ENCODE measurements at places on chromosomes 1 and 21. TPM values are rescaled to one million over a fixed set of nuclear protein-coding genes. Genes with fewer than 3 reads are reported as not detected.
A peak's percentile ranks its signal among the peaks of the same experiment; 100 is the strongest.

OR2L5 gene
- total RNA-seq, result not detected

LCE2B gene
- total RNA-seq, result not detected

SPRR5 gene
- total RNA-seq, result not detected

DNA sequence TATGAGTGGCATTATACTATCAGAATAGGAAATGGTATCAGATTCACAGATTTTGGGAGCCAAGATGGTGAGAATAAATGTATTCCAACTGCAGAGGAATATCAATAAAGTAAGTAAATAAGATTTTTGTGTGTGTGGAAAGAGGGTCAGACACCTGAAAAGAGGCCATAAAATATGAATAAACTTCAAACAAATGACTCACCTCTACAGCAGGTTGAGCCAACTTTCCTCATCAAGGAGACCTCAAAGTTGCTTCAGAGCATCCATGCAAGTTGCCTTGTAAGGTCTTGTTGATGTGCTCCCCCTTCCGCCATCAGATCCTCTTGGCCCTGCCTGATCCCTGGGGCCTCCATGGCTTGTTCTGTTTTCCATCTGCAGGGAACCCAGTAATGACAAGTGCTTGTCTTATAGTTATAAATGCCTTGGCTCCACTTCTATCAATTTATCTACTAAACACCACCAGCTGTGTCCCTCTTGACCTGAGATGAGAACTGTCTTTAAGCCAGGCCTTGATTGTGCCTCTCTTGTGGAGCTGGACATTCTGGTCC, 775.6 kb downstream of the LTN1 start:
- H3K27ac ChIP-seq, result no peak overlapping the region
- H3K4me3 ChIP-seq, result no peak overlapping the region
- no peaks in the 10 kb centered on the region for H3K4me1 ChIP-seq
- no peak for DNase-seq
- no peaks in the 10 kb centered on the region for H3K27me3 ChIP-seq
- no peaks in the 10 kb centered on the region for H3K36me3 ChIP-seq

GJA5 gene
- total RNA-seq, result 44.5 TPM

- DNase-seq, result no peak
- peak overlapping the region; percentile 3 for H3K27ac ChIP-seq
- H3K36me3 ChIP-seq, result no peaks in the 10 kb centered on the region
- peak overlapping the region; percentile 36 for H3K4me3 ChIP-seq
- no peaks in the 10 kb centered on the region for H3K27me3 ChIP-seq
- peaks cover 17% of the 10 kb centered on the region for H3K4me1 ChIP-seq
These were observed 377 bp downstream of the SAMD13 start for GRCh38 chr1:84301785-84302385.

GRCh38 chr1:95371666-95372282, 137.8 kb downstream of the RWDD3 start:
- H3K4me1 ChIP-seq, result no peaks in the 10 kb centered on the region
- H3K4me3 ChIP-seq, result no peak overlapping the region
- DNase-seq, result no peak
- no peak overlapping the region for H3K27ac ChIP-seq

RSPO1 gene
- 4.3 TPM for total RNA-seq

HRNR gene
- not detected for total RNA-seq

DNA sequence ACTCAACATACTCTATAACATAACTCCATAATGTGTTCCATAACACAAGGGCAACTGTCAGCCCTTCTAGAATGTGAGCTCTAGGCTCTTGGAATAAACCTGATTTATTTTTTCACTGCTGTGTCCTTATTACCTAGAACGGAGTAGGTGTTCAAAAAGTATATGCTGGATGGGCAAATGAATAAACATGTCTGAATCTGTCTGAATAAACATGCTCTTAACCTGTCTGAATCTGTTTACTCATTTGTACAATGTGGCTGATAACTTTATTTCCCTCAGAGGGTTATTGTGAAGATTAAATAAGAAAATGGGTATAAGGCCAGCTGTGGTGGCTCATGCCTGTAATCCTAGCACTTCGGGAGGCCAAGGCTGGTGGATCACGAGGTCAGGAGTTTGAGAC, 42.3 kb downstream of the AZIN2 start:
- no peaks in the 10 kb centered on the region for H3K36me3 ChIP-seq
- H3K4me1 ChIP-seq, result peaks cover 19% of the 10 kb centered on the region
- no peak overlapping the region for H3K27ac ChIP-seq
- no peaks in the 10 kb centered on the region for H3K27me3 ChIP-seq

DNA sequence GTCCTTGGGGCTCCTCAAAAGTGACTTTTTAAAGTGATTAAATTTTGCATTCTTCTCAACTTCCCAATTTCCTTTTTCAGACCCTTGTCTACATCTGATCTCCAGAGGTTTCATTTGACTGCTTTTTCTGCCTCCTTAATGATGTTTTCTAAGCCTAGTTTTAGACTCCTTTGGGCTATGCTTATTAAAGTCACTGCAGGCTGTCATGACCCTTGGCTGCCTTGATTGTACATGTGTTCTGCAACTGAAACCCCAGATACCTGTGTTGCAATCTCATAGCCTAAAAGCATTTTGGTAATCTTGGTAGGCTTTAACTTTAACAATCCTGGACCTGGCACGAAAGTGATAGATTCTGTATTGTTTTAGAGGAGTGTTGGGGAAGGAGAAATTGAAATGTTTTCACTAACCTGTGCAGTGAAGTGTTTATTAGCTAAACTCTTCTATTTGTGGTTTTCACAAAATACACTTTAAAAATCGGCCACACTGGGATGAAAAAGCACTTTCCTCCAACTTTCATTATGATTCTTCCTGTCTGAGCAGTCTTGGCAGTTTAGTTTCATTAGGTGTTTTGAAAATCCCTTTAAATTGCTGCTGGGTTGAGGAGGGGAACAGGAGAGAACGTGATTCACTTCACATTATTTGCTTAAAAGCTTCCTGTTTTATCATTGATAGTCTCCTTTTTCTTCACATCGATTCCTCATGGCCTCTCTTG, 4.9 kb downstream of the MACO1 start:
- H3K4me1 ChIP-seq, result peaks cover 50% of the 10 kb centered on the region
- H3K27ac ChIP-seq, result peak overlapping the region; percentile 7
- H3K4me3 ChIP-seq, result peak overlapping the region; percentile 7
- no peaks in the 10 kb centered on the region for H3K27me3 ChIP-seq

DNA sequence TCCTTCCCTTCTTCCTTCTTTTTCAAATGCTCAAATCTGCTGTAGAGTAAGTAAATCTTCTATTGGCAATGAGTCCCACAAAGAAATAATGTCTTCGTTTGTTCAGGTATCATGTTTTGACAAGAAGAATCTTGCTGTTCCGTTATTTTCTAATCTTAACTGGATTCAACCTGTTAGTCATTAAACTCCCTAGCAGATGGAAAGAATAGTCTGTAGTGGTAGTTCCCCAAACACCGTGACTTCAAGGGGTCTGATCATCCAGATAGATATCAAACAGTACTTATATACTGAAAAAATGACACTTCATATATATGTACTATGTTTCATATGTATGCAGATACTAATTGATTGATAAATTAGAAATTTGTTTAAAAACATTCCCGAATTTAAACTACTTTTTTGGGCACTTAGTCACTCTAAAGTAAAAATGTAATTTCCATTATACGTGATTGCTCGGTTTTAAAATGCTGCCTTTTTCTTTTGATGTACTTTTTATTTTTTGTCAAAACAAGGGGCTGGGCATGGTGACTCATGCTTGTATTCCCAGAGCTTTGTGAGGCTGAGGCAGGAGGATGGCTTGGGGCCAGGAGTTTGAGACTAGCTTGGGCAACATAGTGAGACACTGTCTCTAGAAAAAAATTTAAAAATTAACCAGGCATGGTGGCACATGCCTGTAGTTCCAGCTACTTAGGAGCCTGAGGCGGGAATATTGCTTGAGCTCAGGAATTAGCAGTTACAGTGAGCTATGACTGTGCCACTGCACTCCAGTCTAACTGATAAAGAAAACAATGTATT, 335.7 kb upstream of the SNX7 start:
- no peak for DNase-seq
- H3K4me3 ChIP-seq, result no peak overlapping the region
- no peaks in the 10 kb centered on the region for H3K27me3 ChIP-seq
- H3K27ac ChIP-seq, result no peak overlapping the region
- no peaks in the 10 kb centered on the region for H3K36me3 ChIP-seq
- peaks cover 30% of the 10 kb centered on the region for H3K4me1 ChIP-seq

PLA2G2A gene
- 181 TPM for total RNA-seq

- H3K36me3 ChIP-seq, result no peaks in the 10 kb centered on the region
- DNase-seq, result peak; percentile 79
- H3K4me3 ChIP-seq, result peak overlapping the region; percentile 80
- H3K27ac ChIP-seq, result peak overlapping the region; percentile 94
- H3K27me3 ChIP-seq, result no peaks in the 10 kb centered on the region
These were observed 1.4 kb downstream of the NUCKS1 start for GRCh38 chr1:205748403-205749233.

DYNLT5 gene
- total RNA-seq, result 5.9 TPM

GABPB2 gene
- total RNA-seq, result 14.1 TPM

- H3K27ac ChIP-seq, result no peak overlapping the region
- H3K36me3 ChIP-seq, result no peaks in the 10 kb centered on the region
- H3K27me3 ChIP-seq, result peaks cover 24% of the 10 kb centered on the region
- H3K4me3 ChIP-seq, result no peak overlapping the region
- DNase-seq, result no peak
These were observed 31.6 kb upstream of the PADI6 start for GRCh38 chr1:17340358-17340757.

YOD1 gene
- total RNA-seq, result 7.9 TPM

DNA sequence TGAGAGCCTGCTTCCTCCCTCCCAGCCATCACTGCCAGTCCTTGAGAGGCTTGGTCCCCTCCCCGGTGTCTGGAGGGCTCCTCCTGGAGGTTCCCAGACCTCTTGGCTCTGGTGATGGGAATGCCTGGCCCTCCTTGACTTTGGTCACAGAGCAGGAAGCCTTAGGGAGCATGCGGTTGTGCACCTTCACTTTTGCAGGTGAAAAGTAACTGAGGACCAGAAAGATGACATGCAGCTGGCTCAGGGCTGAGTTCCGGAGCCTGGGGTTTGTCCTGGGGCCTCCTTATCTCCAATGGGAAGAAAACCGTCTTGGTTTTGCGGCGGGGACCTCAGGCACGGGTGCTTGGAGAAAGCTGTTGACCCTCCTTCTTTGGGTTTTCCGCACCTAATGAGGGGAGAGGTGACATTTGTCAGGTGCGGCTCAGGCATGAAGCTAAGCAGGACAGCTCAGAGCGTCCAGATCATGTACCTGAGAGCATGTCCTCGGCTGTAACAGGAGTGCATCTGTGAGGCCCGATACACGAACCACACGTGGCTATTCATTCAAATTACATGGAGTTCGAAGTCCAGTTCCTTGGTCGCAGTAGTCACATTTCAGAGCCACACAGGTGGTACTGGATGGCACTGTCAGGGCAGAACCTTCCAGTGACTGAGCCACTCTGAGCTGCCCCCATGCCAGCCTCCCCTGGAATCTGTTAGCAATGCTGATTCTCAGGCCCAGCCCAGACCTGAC, 608 bp upstream of the MX2 start:
- H3K4me3 ChIP-seq, result peak overlapping the region; percentile 50
- H3K27me3 ChIP-seq, result no peaks in the 10 kb centered on the region
- DNase-seq, result no peak

KRTAP12-3 gene
- not detected for total RNA-seq

DNA sequence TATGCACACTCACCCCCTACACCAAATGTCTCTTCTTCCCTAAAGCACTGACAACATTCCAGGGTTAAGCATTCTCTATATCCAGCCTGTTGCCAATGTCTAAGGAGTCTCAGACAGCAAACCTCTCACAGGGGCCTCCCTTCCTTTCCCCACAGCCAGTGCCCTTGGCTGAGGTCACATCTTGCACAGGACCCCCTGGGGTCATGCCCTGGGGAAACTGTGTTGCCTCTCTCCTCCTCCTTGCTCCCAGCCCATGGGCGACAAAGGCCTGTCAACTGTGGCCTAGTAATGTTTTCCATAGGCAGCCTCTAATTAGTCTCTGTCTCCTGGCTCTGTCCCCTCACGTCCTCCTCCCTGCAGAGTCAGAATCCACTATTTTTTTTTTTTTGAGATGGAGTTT, 54.6 kb downstream of the NENF start:
- H3K4me1 ChIP-seq, result peaks cover 12% of the 10 kb centered on the region
- peaks cover 6% of the 10 kb centered on the region for H3K27me3 ChIP-seq
